Chondrocyte (in vitro differentiated cells): ENCODE measurements at places on chromosomes 5 and 9.
A peak's percentile ranks its signal among the peaks of the same experiment; 100 is the strongest.

- no peak for DNase-seq
These were observed 33.3 kb downstream of the TLE1 start for GRCh38 chr9:81656004-81656403.

GRCh38 chr9:99054581-99054980, 50.3 kb upstream of the TGFBR1 start:
- DNase-seq = no peak

DNA sequence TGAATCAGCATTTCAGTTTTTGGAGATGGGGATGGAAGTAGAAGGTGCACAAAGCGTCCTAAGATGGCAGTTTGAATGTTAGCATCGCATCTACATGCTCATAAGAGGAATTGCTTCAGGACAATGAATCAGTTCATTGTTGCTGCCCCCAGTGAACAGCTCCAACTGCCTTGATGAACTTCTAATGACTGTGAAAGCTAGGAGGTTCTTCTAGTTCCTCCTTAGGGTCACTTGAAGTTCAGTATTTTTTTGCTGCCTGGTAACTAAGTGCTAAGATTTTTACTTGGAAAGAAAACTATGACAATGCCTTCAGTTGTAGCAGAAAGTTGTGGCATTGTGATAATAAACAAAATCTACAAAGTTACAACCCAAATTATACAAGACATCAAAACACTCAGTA, 271.6 kb downstream of the RAB3C start:
- no peak for DNase-seq

GRCh38 chr5:44900273-44900954, 91.7 kb downstream of the MRPS30 start:
- DNase-seq = no peak

DNA sequence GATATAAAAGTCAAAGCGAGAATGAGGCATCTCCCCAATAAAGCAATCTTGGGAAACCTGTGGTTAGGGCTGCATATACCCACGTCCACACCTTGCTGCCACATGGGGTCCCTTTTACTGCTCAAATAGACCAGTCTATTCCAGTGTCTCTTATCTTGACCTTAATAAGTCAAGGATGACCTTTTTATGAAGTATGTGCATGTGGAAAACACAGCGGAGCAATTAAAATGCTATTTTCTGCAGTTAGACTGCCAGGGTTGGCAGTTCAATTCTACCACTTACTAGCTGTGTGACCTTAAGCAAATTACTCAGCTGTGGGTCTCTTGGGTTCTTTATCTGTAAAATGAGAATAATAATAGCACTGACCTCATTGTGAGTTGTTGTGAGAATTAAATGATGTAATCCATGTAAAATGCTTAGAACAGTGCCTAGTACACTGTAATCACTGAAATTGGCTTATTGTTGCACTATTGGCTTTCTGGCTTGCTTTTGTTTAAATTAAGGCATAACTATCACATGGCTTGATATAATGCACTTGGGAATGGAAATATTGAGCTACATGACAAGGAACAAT, 67.8 kb upstream of the HSPB3 start:
- no peak for DNase-seq

DNA sequence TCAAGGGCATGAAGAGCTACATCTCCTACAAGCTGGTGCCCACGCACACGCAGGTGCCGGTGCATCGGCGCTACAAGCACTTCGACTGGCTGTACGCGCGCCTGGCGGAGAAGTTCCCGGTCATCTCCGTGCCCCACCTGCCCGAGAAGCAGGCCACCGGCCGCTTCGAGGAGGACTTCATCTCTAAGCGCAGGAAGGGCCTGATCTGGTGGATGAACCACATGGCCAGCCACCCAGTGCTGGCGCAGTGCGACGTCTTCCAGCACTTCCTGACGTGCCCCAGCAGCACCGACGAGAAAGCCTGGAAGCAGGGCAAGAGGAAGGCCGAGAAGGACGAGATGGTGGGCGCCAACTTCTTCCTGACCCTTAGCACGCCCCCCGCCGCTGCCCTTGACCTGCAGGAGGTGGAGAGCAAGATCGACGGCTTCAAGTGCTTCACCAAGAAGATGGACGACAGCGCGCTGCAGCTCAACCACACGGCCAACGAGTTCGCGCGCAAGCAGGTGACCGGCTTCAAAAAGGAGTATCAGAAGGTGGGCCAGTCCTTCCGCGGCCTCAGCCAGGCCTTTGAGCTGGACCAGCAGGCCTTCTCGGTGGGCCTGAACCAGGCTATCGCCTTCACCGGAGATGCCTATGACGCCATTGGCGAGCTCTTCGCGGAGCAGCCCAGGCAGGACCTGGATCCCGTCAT, 1.4 kb downstream of the SNX18 start:
- no peak for DNase-seq

DNA sequence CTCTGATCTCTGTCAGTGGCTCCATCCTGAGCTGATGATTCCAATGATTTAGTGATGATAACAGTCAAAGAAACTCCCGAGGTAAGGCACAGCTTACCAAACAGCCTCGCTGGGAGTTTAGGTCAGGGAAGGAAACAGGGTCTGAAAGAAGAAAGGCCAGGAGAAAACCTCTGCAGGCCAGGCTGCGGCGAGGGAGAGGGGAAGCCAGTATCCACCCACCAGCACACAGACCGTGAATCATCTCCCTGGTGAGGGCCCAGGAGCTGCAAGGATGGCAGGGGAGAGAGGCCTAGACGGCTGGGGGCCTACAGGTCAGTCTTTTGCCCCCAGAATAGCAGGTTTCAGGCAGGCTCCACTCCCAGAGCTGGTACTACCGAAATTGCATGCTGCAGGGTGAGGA, 590.5 kb downstream of the CCDC171 start:
- DNase-seq = no peak

DNA sequence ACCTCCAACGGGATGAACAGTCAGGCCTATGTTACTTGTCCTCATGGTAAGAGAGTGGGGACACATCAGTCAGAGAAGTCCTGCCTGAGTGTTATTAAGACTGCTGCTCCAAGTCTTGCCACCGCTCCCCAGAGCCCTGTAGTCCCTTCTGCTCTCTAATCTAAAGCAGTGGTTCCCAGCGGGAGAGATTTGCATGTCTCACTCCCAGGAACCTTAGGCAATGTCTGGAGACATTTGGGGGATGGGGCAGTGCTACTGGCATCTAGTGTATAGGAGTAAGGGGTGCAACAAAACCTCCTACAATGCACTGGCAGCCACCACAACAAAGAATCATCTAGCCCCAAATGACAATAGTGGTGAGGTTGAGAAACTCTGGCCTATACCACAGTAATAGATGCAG, 2.6 kb upstream of the SVEP1 start:
- no peak for DNase-seq

- DNase-seq = no peak
These were observed 13.0 kb upstream of the SETX start for GRCh38 chr9:132367613-132368313.

- no peak for DNase-seq
These were observed 465.5 kb downstream of the DNAH5 start for GRCh38 chr5:13478831-13479465.

DNA sequence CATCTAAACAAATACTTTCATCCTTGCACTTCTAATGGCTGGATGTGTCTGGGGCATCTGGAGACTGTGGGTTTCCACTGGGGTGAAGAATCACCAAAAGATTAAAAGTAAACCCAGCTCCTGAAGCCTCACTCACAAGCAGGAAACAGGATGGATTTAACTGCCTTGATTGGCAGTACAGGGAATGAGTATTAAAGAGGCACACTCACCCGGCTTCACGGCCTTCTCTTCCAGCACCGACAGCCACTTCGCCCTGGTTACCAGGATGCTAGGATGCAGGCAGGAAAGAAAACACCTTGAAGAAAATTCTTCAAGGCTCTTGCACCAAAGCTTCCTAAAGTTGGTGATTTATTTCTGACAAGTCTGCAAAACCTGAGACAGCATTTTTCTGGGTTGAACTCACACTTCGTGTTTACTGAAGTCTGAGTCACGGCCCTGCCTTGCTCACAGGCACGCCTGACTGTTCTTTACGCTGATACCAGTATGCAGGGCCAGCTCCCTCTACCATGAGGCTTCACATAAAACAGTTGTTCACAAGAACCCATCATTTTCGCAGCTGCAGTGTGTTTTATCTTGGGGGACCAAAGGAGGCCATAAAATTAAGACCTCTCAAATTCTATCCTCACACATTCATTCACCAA, 56.5 kb upstream of the ZNF354A start:
- DNase-seq = peak; percentile 30

DNA sequence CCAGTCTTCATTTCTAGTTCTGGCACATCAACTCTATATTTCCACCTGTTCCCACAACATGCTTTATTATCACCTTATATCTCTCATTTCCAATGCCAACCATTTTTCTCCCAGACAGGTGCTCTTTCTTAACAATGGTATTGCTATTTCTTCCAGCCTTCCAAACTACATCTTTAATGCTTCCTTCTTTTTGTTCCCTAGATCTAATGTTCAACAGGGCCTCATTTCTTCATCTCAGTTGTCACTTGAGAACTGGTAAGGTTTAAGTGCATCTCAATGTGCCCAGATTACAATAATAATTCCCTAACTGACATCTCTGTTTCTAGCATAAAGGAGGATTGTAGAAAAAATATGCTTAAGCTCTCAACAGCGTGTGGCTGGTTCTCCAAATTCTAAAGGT, 272.6 kb downstream of the COX7C start:
- no peak for DNase-seq

- no peak for DNase-seq
These were observed 590.7 kb downstream of the ACTL7B start for GRCh38 chr9:108265065-108265464.

GRCh38 chr5:79011219-79011836, 26.2 kb upstream of the ARSB start:
- DNase-seq = no peak
